ENCODE measurements at places on chromosomes 16 and 17. TPM values are rescaled to one million over a fixed set of nuclear protein-coding genes. Genes with fewer than 3 reads are reported as not detected.

Gene SCARF1
- total RNA-seq = 0.79 TPM

Gene ITGAX
- total RNA-seq = not detected

Gene RPL19
- 1,233 TPM for total RNA-seq

Gene NTN1
- total RNA-seq = 0.65 TPM

Gene DPEP3
- not detected for total RNA-seq

Gene CASKIN1
- total RNA-seq = under 0.01 TPM

Gene SOCS1
- total RNA-seq = 22.0 TPM

Gene KCNH4
- total RNA-seq = not detected

Gene KRT32
- not detected for total RNA-seq

Gene RAB26
- total RNA-seq = 0.33 TPM

Gene SAMD14
- total RNA-seq = 0.79 TPM

Gene CCL17
- not detected for total RNA-seq

Gene CDC6
- total RNA-seq = 7.5 TPM

Gene SPNS3
- total RNA-seq = not detected

Gene APRT
- 36.1 TPM for total RNA-seq

Gene RNF222
- total RNA-seq = 1.1 TPM

Gene TIGD7
- 6.7 TPM for total RNA-seq

Gene PABPN1L
- not detected for total RNA-seq

Gene TBX2
- total RNA-seq = under 0.01 TPM

Gene PER1
- total RNA-seq = 55.7 TPM

Gene ABCC11
- total RNA-seq = under 0.01 TPM

Gene HAS3
- not detected for total RNA-seq

Gene KRT23
- total RNA-seq = 1.4 TPM

Gene GPR179
- total RNA-seq = under 0.01 TPM

Gene ZNF469
- 11.8 TPM for total RNA-seq

Gene KRT28
- total RNA-seq = not detected

Gene CDK3
- total RNA-seq = 4.8 TPM

Gene CFAP97D1
- not detected for total RNA-seq

Gene PRCD
- 0.43 TPM for total RNA-seq

Gene LPO
- not detected for total RNA-seq

Gene TLCD3B
- total RNA-seq = not detected

Gene GOSR1
- 30.2 TPM for total RNA-seq

Gene ACSF2
- total RNA-seq = 168 TPM

Gene TEKT5
- not detected for total RNA-seq

Gene SGCA
- total RNA-seq = 0.11 TPM

Gene SLC38A7
- total RNA-seq = 25.9 TPM

All from placental epithelial cell (primary cell).